ENCODE measurements at places on chromosomes 12 and 14. TPM values are rescaled to one million over a fixed set of nuclear protein-coding genes. Genes with fewer than 3 reads are reported as not detected.

Gene ULK1
- 9.6 TPM for total RNA-seq

Gene DTX1
- total RNA-seq = 2.9 TPM

Gene ASPG
- 12.5 TPM for total RNA-seq

Gene SYCP3
- total RNA-seq = 5.5 TPM

Gene SNRPF
- total RNA-seq = 12.3 TPM

Gene RASAL1
- total RNA-seq = 0.24 TPM

Gene TMED10
- 179 TPM for total RNA-seq

Gene TBX5
- 2.9 TPM for total RNA-seq

Gene LGMN
- 79.7 TPM for total RNA-seq

Gene IL26
- total RNA-seq = not detected
